ENCODE measurements at places on chromosomes 6 and 20. TPM values are rescaled to one million over a fixed set of nuclear protein-coding genes. Genes with fewer than 3 reads are reported as not detected.

Gene LY6G6C
- total RNA-seq, result not detected

Gene TFAP2C
- total RNA-seq, result under 0.01 TPM

Gene ULBP1
- 0.52 TPM for total RNA-seq

Gene TLDC2
- 0.65 TPM for total RNA-seq

Gene PLCB4
- total RNA-seq, result 9.5 TPM

Gene ERVFRD-1
- total RNA-seq, result not detected

Gene CD109
- 176 TPM for total RNA-seq

Gene HRH3
- not detected for total RNA-seq

Gene TPBG
- 34.9 TPM for total RNA-seq

Gene HLA-DRA
- 0.26 TPM for total RNA-seq

Gene CHRNA4
- total RNA-seq, result not detected

Gene ASIP
- total RNA-seq, result not detected

Data from articular chondrocyte of knee joint (primary cell).